Mucosa of descending colon (tissue), 3 donors: ENCODE measurements at places on chromosomes 6 and 20.

- DNase-seq: no peak
Measured at GRCh38 chr6:30763155-30763617, 18.8 kb upstream of the IER3 start.

GRCh38 chr6:21496706-21497105, 96.8 kb upstream of the SOX4 start:
- no peak for DNase-seq

GRCh38 chr6:126890055-126890454, 228.4 kb upstream of the RSPO3 start:
- no peak for DNase-seq

GRCh38 chr6:26221186-26221585, 134.0 kb downstream of the HFE start:
- DNase-seq: no peak

DNA sequence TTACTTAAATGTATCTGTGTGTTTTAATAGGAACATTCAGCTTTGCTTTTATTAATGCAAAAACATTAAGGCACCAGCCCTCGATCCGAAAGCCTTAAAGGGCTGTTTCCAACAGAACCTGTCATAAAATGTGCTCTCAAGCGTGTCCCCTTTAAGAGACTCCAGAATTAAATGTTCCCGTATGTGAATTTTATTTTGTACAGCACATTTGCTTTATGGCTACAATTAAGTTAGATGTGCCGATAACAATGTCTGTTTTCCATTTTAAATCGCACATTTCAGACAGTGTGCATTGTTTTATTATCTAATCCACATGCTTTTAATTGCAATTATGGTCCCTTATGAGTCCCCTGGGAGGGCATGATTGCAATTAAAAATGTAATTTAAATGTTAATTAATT, 198.9 kb downstream of the TSHZ2 start:
- no peak for DNase-seq

DNA sequence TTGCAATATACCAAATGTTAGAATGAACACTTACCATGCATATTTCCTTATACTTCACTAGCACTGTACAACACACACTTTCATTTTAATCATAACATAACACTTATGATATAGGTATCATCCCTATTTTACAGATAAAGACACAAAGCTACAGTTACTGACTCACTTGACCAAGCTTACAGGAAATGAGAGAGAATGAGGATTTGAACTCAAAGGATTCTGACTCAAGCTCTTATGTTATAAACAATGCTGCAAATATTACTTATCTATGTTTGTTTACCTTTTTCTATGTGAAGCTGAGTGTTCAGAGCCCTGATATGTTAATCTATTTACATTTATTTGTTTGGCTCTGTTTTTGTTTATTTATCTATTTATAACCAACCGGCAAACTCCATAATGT, 245.4 kb downstream of the PTPRK start:
- DNase-seq: no peak

DNA sequence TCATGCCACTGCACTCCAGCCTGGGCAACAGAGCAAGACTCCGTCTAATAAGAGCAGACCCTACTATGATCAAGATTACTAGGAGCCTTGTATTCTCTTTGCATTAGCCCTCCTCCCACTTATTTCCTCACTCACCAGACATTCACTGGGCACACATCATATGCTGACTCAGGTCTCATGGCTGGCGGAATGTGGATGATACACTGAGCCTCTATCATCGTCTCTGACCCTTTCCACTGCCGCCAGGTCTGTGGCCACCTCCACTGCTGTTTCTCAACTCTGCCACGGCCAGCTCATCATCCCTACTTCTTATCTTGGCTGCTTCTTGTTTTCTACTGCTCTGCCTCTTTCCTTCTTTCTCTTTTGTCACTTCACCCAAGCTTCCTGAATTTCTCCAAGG, 161.0 kb downstream of the BACH2 start:
- DNase-seq: no peak

GRCh38 chr6:13300643-13301590, 27.4 kb downstream of the TBC1D7 start:
- DNase-seq: no peak

DNA sequence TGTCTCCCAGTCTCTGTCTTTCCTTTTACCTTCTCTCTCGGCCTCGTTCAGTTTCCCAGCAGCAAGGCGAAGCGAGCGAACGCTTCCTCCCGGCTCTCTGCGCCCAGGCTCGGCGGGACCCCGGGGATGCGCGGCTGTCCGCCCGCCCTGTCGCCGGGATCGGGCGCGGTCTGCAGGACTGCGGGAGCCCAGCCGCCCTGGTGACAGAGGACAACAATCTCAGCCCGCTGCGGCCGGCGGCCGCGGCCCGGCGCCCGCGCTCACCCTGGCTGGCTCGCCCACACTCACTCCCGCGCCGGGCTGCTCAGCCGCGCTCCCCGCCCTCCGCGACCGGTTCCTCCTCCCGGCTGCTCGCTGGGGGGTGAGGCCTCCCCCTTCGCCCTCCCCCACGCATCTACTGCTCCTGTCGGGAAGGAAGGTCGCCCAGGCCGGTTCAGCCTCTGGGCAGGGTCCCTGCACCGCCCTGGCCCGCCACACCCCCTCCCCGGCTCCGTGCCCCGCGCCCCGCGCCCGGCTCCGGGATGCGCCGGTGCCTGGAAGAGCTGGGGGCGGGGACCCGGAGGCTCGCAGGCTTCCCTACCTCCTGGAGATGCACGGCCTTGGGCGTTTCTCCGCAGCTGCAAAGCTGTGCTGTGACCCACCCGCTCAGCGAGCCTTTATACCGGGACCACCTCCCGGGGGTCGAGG, 410 bp downstream of the SYNE1 start:
- DNase-seq: peak; percentile 25
